NCI-H1436 (cell line): ENCODE measurements at places on chromosomes 4 and X.

DNA sequence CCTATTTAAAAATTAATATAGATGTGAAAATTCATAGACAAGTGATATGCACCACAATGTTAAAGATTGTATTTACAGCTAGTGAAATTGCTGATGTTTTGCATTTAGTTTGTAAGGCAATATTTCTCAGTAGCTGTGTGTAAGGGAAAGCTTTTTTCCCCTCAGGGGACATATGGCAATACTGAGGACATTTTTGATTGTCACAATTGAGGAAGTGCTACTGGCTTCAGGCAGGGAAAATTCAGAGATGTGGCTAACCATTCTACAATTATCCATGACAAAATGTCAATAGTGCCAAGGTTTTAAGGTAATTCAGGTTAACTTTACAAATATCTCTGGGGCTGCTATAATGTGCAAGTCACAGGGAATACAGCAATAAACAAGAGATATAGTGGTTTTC is 66.1 kb upstream of the IL15 start:
- no peak for DNase-seq

- DNase-seq, result peak; percentile 33
These were observed at the start of gene ADGRL3 for GRCh38 chr4:61200187-61200915. Gene ADGRL3 (plus strand): TSS chr4:61200326.

DNA sequence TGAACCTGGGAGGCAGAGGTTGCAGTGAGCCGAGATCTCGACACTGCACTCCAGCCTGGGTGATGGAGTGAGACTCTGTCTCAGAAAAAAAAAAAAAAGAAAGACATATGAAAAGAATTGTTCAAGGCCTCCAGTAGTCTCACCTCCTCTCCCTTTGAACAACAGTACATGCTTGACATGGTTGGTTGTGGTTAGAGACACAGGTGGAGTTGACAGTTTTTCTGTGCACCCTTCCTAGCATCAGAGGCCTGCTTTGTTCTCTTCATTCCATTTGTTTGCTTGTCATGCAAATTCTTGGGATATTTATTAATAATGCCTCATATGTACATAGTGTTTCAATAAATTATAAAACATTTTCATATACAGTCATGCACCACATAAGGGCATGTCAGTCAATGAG is 18.3 kb upstream of the PDCL2 start:
- DNase-seq, result no peak

GRCh38 chrX:80667967-80668366 is 141.7 kb downstream of the BRWD3 start:
- DNase-seq, result no peak

DNA sequence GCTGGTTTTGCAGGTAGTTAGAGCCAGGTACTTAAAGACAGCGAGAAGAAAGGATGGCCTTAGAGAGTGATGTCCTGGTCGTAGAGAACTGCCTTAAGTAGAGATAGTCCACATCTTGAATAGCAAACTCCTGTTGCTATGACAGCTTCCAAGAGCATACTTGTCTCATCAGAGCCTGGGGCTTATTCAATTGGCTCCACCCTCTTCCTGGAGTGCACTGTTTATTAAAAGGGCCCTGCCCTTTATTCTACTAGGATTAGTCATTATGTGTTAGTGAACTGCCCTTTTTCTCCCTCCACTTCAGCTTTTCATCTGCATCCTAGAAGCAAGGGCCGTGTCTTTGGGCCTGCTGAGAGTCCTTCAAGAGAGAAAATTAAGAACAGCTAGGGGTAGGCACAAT is 94.5 kb upstream of the EOLA2 start:
- DNase-seq, result no peak

- DNase-seq, result peak; percentile 7
These were observed 440.9 kb downstream of the MID1IP1 start for GRCh38 chrX:39242187-39242586.

- no peak for DNase-seq
These were observed at the start of gene CWH43 for GRCh38 chr4:48985976-48986653. Gene CWH43 (plus strand): TSS chr4:48986275. CDS start chr4:48986430, 155 bp downstream.

DNA sequence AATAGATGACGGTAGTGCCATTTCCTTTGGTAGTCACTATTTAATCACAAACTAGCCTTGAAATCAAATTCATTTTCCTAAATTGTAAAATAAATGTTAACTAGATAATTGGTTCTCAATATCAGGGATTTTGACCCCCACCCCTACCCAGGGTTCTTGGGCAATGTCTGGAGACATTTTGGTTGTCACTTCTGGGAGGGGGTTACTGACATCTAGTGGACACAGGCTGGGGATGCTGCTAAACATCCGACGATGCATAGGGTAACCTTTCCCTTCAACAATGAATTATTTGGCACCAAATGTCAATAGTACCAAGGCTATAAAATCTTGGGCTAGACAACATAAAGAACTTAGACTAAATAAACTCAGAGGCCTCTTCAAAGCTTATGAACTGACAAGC is 285.8 kb upstream of the TRPC5 start:
- no peak for DNase-seq

DNA sequence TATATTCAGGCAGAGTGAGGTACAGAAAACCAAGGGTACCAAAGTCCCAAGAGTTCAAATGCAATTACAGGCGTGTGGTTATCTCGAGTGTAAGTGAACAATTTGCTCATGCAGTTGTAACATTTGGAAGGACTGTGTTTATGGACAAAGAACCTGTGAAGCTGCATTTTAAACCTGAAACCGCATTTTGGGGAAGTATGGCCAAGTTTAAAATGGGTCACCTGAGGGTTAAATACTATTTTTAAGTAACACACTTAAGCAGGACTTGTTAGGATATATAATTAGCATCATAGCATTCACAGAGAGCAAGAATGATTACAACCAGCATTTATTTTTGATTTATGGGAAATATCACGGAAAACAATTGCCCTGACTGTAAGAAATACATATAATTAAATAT is 79.1 kb upstream of the LCORL start:
- no peak for DNase-seq

DNA sequence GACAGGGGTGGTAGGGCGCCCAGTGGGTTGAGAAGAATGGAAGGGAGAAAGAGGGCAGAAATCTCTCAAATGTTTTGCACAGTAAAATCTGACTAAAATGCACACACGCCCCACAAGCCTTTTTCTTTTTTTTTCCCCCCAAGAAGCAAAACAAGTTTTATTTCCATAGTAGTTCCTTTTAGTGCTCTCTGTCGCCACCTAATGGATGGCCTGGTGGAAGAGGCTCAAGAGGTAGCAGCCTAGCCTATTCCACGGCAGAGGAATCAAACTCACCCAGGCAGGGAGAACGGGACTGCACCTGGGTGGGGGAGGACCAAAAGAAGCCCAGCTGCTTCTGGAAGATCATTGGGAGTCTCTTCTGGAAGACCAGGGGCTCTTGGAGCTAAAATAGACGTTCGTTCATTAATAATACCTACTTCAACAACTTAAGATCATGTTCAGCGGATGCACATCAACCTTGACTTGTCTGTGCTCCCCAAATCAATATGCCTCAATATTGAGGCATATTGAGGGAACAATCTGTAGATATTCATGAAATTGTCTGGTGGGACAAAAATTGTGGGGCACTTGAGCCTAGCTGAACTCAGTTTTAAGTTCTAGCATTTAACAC is 31.6 kb upstream of the IRAK1 start:
- peak; percentile 47 for DNase-seq

DNA sequence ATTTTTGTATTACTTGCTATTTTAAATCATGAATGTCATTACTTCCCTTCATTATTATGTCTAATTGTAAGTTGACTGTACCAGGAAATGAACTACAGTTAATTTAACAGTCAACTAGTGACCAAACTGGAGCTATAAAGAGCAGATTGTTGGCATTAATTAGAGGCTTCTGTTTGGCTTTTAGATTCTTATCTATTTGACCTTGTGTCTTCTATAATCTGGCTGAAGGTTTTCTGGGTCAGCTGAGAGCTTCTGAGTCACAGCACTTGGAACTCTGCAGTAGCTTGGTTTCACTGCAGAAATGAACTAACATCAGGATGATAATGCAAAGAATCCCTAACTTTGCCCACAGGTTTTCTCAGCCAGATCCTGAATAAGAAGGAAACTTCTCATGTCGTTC is 169.2 kb upstream of the LEF1 start:
- DNase-seq, result no peak

DNA sequence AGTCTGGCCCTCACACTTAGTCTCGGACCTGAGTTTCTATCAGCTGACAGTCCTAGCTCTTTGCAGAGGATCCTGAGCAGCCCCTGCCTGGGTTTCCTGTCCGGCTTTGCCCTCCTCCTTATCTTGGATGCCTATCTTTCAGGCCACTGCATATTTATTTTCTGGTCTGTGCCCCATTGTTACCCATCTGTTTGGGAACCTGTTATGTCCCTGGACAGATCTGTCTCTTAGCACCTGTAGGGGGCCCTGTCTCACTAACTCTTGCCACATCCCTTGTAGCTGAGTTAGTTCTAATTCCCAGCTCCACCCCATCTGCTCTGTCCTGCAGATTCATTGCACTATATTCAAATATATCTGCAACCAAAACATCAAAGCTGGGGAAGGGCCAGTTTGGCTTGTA is 514.9 kb upstream of the LCORL start:
- DNase-seq, result no peak

DNA sequence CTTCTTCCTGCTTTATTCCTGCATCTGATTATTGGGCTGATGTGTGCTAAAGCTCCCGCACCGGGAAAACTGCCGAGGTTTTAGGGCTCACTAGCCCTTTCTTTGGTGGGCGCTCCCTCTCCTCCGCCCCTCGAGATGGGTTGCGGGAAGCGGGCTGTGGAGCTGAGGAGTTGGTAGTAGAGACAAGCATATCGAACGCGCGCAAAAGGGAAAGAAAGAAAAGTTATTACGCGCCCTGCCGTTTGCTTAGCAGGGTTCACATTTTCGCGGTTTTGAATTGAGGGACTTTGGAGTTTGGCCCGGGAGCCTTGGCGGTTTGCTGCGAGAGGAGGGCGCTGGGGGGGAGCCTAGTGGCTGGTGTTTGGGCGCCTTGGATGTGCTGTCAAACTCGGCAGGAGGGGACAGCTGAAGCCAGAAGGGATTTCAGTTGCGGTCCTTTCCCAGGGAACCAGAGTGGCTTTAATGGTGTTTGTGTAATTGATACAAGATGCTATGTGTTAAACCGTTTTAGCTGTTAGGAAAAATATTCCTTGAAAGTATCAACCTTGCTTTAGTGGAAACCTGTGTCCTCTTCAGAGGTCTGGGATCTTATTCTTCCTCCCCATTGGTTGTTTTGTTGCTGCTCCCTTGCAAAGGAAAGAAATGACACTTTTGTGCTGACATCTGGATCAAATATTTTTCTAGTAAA is 1.1 kb downstream of the GAB1 start:
- DNase-seq, result no peak

- no peak for DNase-seq
These were observed 91.2 kb upstream of the KLF3 start for GRCh38 chr4:38572793-38573192.

DNA sequence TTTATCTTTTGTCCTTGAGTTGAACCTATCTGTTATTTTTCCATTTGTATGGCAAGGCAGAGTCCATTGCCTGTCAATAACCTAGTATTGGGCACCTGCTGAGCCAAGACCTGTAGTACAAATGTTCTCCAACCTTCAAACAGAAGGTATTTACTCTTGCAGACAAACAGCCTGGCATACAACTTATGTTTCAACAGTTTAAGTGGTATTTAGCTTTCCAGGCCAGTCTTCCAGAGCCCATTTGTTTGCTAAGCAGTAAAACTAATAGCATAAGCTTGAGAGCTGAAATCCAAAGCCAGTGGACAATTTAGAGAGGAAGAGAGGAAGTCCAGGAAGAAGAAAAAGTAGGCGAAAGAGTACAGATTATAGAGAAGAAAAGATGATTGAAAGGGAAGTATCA is 979.3 kb downstream of the GLUD2 start:
- DNase-seq, result no peak

DNA sequence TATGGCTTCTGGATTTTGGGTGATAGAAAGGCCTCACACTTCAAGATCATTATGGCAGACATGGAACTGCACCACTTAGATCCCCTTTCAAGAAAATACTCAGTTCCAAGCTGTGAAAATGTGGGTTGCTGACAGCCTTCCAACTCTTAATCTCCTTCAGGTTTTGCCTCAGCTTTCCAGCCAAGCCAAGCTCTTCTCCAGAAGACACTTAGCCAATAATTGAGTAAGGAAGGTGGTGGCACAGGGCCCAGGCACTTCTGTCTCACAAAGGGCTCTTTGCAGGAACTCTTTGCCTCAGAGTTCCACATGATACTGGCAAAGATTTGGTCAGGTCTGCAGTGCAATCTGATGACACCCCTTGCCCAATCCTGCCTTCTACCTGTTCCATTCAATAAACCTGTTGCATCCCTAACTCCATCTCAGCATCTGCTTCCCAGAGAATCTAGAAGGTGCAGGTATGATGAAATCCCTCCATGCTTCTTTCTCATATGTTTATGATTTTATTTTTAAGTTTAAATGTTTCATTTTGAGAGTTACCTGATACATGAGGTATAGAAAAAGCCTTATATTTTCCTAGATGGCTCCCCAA is 30.6 kb downstream of the ANXA5 start:
- DNase-seq, result no peak
